ENCODE measurements at places on chromosomes 2 and 18.
A peak's percentile ranks its signal among the peaks of the same experiment; 100 is the strongest.

DNA sequence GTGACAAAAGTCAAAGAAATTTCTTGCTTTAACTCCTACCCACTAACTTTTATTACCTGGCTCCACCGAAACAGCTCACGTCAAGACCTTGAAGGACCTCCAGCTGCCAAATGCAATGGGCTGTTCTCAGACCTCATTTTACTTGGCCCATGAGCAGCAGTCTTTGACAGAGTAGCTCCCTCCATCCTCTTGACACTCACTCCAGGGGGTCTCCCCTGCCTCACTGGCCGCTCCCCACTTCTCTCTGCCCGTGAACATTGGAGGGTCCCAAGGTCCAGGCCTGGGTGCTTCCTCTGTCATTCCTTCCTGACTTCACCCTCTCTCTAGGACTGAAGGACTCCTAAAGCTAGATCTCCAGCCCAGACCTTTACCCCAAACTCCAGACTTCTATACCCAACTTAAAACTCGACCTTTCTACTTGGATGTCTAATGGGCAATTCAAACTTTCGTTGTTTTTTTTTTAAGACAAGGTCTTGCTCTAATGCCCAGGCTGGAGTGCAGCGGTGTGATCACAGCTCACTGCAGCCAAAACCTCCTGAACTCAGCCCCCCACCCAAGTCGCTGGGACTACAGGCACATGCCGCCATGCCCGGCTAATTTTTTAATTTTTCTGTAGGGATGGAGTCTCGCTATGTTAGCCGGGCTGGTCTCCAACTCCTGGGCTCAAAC, 92.9 kb upstream of the ST3GAL5 start:
- DNase-seq = no peak

DNA sequence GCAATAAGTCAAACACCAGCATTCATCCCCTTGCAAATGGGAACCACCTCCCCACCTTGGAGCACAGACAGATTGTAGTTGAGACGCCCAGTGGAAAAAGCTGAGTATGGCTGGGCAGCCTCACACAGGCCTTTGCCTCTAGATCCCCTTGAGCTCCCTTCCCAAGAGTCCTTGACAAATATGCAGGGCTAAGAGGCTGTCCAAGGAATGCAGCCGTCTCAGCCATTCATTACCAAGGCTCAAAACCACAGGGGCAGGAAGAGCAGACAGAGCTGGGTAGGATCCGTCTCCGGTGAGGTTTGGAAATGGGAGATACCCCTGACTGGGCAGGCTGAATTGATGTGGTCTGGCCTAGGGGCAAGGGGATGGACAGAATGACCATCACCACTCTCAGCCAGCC, 557.1 kb downstream of the TNS1 start:
- no peak for DNase-seq

- no peak for DNase-seq
These were observed 176.8 kb downstream of the RTP5 start for GRCh38 chr2:242046206-242046826.

GRCh38 chr18:46577546-46577945, 79.5 kb downstream of the LOXHD1 start:
- no peak for DNase-seq

- no peak for DNase-seq
These were observed 95.8 kb upstream of the TEX51 start for GRCh38 chr2:126802774-126803433.

- no peak for DNase-seq
These were observed 392.1 kb downstream of the CDH19 start for GRCh38 chr18:66211749-66212148.

GRCh38 chr2:182784777-182785176, 68.7 kb downstream of the DNAJC10 start:
- DNase-seq = peak; percentile 29

DNA sequence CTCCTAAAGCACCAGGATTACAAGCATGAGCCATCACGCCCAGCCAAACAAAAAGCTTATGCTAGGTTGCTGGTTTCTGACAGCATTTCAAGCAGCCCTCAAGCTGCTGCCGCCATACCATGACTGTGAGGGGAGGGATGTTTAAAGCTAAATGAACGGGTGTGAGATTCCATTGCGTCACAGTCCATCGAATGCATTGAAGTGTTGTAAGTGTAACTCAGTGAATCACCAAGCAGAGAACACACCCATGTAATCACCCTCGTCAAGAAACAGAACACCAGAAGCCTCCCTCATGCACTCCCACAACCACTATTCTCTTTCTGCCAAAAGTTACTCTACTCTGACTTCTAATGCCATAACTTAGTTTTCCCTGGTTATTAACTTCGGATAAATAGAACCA, 32.8 kb upstream of the MC5R start:
- no peak for DNase-seq

- DNase-seq = no peak
These were observed 121.8 kb upstream of the ZBTB14 start for GRCh38 chr18:5417342-5417741.

- DNase-seq = peak; percentile 64
These were observed 5.3 kb upstream of the NEU4 start for GRCh38 chr2:241803387-241804325.

GRCh38 chr2:119706221-119706620, 27.2 kb downstream of the TMEM177 start:
- no peak for DNase-seq

DNA sequence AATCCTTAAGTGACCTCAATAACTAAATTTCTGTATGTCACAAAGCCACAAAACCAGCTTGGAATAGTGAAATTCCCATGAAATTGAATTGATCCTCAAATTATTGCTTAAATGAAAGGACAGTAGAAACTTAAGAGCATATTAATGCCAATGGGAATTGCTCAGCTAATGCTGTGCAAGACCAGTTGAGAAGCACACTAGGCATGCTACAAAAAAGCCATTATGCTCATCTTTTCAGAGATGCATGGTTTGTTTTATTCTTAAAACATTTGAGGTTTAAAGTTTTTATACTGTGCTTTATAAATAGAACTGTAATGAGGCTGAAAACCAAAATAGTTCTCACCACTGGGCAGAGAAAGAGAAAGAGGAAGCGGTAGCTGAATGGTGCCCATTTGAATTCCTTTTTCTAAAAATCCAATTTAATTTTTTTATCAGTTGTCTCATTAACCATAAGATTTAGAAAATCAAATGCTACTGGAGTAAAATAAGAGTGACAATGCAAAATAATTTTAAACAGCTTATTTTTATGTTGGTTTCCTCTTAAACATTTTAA, 98.6 kb downstream of the LNPK start:
- no peak for DNase-seq

DNA sequence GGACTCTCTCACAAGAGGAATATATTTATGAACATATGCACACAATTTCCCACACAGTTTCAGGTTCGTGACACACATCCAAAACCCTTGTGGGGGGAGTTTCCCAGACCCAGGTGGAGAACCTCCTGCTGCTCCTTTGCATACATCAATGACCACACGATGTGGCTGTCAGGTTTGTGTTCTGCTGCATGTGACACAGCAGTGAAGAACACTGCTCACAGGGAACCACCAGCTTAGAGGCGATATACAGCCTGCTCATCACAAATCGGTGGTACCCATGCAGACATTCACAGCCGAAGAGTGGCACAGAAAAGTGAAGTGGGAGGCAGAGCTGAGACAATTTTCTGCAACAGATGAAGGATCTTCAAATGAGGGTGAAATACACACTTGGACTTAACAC, 175.6 kb upstream of the ZFP36L2 start:
- DNase-seq = no peak

GRCh38 chr2:216292886-216293301, 79.4 kb downstream of the MARCHF4 start:
- no peak for DNase-seq

DNA sequence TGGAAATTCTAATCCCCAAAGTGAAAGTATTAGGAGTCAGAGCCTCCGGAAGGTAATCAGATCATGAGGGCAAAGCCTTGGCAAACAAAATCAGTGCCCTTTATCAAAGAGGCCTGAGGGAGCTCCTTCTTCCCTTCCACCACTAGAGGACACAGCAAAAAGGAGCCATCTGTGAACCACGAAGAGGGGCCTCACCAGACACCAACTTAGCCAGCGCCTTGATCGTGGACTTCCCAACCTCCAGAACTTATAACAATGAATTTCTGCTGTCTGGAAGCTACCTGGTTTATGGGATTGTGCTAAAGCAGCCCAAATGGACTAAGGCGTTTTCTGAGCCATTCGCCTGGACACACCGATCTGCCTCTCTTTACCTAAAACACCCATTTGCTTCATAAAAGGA, 133.1 kb downstream of the EIPR1 start:
- no peak for DNase-seq

Data from urothelium cell line (cell line).